ENCODE measurements at places on chromosomes 3 and 15.

GRCh38 chr15:72361176-72361575 is 14.6 kb downstream of the HEXA start:
- no peak for DNase-seq

GRCh38 chr15:81372575-81372974 is 1.4 kb downstream of the TMC3 start:
- DNase-seq, result no peak

DNA sequence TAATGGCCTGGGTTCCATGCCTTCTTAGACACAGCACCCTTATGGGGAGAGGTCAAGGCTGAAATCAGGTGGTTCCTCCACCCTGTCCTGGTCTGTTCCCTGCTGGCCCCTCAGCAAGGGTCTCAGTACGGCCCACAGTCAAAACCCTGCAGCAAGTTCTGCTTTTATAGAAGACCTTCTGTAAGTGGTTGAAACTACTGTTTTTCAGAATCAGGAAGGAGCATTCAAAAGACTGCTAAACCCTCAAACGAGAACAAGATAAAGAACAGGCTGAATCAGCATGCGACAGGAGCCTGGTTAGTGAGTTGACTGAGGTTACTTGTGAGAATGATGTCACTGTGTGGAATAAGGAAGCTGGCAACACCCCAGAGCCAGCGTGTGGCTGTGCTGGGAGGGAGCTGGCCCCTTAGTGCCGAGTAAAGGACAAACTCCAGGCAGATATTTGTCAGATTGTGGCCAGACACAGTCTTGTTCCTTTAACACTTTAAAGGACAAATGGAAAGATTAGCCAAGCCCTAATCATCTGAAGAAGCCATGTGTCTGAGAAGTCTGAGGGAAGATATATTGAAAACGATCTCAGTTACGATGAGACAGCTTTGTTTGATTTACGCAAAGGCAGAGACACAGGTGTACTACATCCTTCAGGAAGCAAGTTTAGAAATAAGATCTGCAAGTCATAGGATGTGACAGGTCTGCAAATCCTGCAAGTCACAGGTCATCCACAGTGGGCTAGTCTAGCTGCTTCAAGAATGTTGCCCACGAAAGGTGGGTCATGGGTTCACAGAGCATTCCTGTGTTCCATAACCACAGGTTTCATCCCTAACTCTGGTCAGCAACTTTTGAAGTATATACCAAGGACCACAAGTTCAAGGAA is 54.0 kb downstream of the B3GNT5 start:
- no peak for DNase-seq

GRCh38 chr3:169759256-169759655 is 5.6 kb downstream of the TERC start:
- DNase-seq, result no peak

- no peak for DNase-seq
Observed at GRCh38 chr3:76824658-76825240, 215.2 kb upstream of the ROBO2 start.

DNA sequence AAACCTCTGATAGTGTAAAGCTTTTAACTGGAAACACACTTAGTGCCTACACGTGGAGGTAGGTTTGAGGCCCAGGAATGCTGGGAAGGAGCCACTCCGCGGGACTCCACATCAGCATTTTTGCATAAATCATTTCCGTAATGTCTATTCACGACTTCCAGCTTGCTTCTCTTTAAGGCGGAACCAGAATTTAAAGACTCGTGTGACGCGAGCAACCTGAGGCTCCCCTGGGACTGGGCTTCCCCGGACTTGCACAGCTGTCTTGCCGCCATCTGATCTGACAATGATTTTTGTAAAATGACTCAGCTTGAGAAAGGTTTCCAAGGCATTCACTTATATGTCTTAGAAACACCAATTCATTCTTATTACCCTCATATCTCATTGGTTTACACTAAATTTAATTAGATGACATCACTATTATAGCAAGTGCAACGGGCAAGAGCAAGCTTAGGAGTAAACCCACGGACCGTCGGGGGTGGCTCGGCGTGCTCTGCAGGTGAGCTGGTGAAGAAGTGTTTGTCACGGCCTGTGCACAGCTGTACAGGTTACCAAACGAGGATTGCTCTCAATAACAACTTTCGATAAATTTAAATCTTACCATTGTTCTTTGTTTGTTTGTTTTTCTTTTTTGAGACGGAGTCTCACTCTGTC is 95.2 kb downstream of the CHSY1 start:
- DNase-seq, result no peak

DNA sequence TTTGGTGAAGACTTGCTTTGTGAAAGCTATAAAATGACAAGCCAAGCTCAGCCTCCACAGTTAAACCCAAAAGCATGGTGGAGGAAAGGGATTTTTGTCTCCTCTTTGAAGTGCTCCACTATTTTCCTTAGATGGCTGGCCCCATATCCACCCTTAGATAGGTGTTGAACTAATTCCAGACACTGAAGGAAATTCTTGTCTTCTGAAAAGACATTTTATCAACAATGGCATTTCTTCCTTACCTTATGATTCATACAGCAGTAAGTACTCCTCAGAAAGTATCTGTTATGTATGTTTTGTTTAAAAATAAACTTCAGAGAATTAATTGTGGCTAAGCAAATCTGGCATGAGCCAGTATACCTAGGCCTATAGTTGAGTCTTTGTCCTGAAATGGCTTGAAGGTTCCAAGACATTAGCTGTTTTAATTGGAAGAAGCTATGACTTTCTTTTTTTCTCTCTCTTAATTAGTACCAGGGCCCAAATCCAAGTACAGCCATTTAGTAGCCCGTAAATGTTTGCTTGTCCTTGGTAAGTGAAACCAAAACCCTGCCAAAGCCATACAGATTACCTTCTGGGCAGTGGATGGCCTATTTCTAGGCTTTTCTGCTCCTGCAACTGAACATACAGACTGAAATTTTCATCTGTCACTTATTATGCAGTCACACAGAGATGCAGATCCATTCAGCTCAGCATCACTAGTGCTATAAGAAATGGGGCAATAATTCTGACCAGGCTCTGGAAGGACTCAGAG is 5.1 kb upstream of the BFSP2 start:
- no peak for DNase-seq

- DNase-seq, result no peak
Observed at GRCh38 chr15:50328116-50328515, 26.9 kb downstream of the GABPB1 start.

DNA sequence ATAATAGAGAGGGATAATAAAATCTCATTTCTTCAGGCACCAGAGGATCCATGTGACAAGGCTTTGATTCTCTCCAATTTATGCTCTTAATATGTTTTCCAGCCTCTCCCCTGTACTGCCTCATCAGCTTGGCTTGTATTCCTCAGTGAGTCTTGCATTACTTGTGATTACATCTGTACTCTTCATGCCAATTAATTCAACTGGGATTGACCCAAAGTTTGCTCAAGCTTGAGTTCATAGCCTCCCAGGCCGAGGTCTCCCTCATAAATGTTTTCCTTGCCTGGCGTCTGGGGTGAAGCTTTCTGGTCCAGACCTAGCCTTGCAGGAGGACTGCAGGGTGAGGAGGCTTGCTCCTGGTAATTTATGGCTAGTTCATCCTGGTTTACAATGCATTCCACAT is 146.9 kb downstream of the CHST2 start:
- DNase-seq, result no peak

DNA sequence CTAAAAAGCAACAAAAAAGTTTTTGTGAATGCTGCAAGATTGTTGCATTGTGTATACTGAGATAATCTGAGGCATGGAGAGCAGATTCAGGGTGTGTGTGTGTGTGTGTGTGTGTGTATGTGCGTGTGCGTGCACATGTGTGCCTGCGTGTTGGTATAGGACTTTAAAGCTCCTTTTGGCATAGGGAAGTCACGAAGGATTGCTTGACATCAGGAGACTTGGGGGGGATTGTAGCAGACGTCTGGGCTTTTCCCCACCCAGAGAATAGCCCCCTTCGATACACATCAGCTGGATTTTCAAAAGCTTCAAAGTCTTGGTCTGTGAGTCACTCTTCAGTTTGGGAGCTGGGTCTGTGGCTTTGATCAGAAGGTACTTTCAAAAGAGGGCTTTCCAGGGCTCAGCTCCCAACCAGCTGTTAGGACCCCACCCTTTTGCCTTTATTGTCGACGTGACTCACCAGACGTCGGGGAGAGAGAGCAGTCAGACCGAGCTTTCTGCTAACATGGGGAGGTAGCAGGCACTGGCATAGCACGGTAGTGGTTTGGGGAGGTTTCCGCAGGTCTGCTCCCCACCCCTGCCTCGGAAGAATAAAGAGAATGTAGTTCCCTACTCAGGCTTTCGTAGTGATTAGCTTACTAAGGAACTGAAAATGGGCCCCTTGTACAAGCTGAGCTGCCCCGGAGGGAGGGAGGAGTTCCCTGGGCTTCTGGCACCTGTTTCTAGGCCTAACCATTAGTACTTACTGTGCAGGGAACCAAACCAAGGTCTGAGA is 4.7 kb downstream of the BHLHE40 start:
- DNase-seq, result peak; percentile 56

DNA sequence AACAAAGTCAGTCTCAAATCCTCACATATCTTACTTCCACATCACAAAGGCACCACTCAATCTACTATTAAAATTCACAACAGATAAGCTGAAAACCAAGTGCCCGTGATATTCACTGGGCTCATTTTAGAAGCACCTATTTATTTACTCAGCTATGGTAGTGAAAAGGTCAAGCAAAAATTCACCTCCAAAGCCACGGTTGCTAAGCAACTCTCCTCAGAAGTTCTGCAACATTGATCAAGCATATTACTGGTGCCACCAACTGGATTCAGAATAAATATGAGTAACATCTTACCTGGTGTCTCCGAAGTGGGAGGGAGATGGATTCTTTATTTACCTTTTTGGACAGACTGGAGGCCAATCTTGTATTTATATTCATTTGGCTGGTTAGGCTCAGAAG is 714.8 kb downstream of the FHIT start:
- DNase-seq, result no peak

DNA sequence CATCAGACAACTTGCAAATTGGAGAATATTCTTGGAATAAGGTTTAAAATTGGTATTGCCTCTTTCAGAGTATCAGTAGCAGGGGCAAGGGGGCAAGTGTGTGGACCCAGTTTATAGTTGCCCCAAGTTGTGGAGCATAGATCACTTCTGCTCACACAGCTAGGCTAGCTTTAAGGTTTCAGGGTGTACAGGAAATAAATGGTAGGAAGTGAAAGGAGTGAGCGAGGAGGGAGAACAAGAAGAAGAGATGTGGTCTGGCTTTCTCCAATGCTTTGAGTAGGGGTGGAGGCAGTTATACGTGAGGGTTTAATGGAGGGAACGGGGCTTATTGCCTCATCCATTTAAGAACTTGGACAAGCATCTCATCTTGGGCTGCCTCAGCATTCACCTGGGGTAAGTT is 290.0 kb upstream of the CFAP20DC start:
- no peak for DNase-seq

Data from T follicular helper cell (primary cell).